ENCODE measurements at places on chromosomes 11 and 22. TPM values are rescaled to one million over a fixed set of nuclear protein-coding genes. Genes with fewer than 3 reads are reported as not detected.

DNA sequence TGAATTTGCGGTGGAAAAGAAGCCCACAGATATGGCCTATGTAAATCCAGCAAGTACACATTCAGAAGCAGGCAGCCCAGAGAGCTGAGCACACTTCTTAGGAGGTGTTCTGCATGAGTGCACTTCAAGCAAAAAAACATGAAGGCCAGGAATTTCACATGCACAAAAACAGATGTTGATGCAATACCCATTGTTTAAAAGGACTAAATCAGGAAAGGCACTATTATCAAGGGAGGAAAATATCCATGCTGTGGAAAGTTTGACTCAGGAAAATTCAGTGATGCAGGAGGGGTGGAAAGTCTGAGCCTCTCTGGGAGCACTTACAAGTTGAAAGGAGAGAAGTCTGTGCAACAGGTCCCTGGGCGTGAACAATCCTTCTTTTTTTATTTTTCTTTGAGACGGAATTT, 15.8 kb upstream of the CARS1 start:
- no peak for DNase-seq

- DNase-seq = peak; percentile 67
Observed at GRCh38 chr11:128525411-128526243, 61.7 kb downstream of the ETS1 start.

DNA sequence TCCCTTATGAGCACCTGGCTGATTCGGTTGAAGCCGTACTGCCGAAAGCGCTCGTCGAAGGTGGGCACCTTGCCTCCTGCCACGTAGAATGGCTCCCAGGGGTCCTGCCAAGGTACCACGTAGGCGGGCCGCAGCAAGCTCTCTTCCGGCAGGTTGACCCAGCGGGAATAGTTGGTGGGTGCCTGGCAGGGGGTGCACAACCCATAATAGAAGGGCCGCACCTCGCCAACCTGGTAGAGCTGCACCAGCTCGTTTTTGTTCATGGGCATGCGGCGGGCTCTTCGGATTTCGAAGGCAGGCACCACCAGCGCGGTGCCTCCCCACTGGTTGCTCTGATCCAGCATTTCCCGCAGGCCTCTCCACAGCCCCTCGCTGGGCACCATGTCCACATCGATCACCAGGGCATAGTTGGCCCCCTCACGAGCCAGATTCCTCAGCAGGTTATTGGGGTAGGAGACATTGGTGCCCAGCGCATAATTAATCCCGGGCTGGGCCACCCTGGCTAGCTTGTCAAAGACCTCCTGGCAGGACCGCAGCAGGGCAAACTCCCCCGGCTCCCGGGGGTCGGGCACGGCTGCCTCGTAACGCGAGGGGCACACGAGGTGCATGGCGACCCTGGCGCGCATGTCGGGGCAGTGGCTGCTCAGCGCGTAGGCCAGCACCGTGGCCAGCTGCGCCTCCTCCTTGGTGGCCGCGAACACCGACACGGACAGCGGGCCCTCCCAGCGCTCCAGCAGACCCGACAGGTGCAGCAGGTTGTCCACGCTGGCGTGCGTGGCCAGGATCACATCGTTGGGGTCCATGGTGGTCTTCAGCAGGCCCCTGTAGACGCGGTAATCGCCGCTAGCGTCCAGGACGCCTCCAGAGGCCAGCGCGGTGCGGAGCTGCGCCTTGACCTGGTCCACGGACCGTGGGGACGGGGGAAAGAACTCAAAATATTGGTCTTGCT, 679 bp downstream of the B4GAT1 start:
- no peak for DNase-seq

GRCh38 chr11:86148345-86148747, 79.5 kb upstream of the PICALM start:
- DNase-seq = no peak

DNA sequence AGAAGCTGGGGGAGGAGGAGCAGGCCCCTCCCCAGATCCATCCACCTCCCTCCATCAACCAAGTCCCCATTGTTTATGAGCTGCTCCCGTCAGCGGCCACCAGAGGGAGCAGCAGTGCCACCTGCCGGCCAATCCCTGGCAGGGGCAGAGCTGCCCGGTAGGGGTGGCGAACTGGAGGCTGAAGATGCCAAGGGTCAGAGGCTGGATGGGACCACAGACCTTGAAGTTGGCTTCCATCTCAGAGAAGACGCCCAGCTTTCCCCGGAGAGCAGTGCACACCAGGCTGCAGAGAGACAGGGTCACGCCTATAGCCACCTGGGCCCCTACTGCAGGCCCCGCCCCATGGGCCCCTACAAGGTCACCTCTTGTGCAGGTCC, 3.6 kb downstream of the FIBP start:
- DNase-seq = peak; percentile 86

- peak; percentile 10 for DNase-seq
Observed at GRCh38 chr11:104916442-104916841, 18.2 kb upstream of the CASP12 start.

DNA sequence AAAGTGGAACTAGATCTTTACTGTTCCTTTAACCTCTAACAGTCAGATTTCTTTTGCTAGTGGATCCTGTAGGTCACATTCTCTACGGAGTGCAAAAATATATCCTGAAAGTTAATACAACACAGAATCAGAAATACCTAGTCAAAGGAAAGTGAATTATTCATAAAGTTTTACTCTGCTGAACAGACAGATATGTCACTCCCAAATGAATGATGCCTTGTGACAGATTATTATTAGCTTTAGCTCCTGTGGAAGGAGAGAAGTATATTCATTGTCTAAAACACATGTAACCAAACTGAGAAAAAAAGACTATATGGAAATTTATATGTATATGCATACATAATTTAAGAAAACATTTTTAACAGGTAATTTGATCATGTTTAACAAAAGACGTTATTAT, 1497.2 kb upstream of the RAG2 start:
- DNase-seq = no peak

GRCh38 chr11:76296731-76297542, 84.0 kb downstream of the THAP12 start:
- no peak for DNase-seq

- no peak for DNase-seq
Observed at GRCh38 chr11:70715166-70715951, 317.0 kb downstream of the CTTN start.

DNA sequence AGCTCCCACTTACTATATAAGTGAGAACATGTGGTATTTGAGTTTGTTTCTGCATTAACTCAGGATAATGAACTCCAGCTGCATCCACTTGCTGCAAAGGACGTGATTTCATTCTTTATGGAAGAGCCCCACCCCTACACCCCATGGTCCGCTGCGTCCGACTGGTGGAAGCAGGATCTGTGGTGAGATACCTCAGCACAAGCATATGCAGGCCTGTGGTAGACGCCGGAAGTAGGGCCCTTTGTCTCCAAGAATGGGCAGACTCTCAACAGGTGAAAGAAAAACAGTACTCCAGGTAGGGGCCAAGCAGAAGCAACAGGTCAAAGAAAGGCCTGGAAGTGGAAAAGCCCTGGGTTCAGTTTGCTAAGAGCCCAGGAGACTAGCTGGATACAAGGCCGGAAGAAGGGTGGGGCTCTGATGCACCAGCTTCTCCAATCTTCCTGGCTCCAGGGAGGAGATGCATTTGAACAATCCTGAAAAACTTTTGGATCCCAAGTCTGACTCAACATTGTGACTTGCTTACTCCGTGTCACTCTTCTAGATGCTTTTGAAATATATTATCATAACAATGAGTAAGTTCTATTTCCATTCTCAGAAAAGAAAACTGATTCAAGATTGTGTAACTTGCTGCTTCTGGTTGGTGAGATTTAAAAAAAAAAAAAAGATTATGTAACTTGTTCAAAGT, 30.4 kb downstream of the NEAT1 start:
- DNase-seq = no peak

DNA sequence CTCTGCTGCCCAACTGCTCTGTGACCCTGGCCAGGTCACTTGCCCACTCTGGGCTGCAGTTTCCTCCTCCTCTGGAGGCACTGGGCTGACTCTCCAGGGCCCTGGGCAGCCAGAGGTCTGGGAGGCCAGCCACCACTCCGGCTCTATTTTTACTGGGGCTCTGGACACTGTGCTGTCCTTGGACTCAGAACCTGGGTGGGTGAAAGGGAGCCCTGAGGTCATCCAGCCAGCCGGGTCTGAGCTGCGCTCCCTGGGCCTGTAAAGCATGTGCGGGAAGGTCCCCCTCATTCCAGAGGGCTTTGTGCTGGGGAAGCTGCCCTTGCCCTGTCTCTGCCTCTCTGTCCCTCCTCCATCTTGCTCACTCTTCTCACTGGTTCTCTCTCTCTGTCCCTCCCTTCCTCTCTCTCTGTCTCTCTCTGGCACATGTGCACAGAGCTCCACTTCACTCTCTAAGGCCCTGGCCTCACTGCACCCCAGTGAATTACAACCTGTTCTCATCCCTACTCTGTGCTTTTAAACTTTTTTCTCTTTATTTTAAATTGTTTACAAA, 24.6 kb downstream of the MB start:
- no peak for DNase-seq

DNA sequence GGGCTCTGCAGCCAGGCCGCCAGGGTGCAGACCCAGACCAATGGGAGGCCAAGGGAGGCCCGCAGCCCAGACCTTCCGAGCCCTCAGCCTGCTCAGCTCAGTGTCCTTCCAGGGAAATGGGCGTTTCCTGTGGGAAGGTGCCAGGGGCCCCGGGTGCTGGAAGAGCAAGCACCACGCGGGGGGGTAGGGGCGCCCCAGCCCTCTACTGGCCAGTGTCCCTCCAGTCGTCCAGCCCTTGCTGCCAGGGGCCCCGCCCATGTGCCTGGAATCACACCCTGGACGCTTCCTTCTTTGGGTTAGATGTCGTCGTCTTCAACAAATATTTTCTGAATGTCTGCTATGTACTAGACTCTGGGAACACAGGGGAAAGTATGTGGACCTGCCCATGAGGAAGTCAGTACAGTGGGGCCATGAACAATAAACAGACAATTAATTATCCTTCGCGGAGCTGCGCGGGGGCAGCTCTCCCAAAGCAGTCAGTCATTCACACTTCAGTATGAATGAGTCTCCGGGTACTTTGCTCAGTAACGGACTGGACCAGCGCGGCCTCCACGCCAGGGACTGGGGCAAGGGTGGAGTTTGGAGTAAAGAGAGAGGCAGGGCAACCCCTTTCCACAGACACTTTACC, 60.2 kb downstream of the CDKN1C start:
- no peak for DNase-seq

DNA sequence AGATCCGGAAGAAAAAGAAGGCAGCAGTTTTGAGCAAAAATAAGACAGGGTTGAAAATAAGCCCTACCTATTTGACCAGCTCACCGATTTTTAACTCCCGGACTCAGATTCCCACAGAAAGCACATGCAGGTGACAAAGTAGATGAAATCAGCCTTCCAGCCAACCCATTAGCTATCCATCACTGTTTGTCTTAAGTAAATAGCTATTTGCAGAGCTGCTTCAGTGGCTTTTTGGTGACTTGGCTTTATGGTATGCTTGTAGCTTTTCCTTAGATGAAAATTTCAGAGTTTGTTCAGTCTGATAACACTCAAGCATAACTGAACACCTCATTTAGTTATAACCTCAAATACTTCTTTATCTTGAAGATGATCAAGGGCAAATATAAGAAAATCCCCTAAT, 192.6 kb downstream of the HIPK3 start:
- DNase-seq = no peak

DNA sequence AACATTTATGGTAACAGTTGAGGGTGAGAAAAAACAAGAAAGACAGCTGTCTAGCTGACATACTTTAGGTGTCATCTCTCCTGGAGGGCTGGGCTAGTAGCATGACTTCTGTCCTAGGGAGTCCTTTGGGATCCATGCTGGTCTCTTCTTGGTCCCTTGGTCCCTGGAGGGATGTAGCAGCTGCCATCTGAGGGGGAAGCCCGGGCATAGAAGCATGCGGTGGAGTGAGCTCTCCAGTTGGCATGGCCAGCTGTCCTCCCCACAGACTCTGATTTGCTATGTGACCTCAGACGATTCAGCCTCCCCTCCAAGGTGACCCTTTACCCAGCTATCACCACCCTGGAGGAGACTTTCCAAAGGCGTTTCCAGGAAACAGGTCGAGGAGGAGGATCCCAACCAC, 28.7 kb downstream of the POU2F3 start:
- DNase-seq = no peak

DNA sequence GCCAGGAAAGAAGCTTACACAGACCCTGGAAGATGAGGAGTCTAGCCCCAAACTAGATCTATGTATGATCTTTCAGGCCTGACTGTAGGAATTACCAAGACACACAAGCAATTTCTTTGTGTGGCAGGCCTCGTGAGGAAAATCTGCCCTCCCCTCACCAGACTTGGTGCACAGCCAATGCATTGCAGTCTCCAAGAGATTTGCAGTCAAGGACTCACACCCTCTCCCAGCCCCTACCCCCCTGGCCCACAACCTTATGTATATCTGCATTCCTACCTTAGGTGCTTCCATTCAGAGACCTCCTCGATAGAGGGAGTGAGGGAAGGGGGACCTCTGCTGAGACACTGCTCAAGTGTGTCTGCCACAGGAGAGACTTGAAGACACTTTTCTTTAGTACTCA, 9.8 kb downstream of the OR8B12 start:
- DNase-seq = no peak

- no peak for DNase-seq
Observed at GRCh38 chr22:48886604-48887393, 940.9 kb downstream of the BRD1 start.

DNA sequence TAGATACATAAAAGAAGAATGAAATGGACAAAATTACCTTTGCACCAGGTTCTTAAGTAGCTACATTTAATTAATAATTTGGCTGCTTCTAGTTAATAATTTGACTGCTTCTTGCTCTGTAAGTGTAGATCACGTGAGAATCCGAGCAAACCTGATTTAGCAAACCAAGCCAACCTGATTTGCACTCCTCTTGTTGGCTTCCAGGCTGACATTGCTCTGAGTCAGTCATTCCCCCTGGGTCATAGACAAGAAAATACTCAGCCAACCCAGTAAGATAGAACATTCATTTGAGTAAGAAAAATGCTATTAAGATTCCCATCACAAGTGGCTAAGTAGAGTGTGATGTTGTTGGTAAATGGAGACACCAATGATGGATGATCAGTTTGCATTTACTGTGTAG, 304.1 kb downstream of the C11orf87 start:
- DNase-seq = no peak

DNA sequence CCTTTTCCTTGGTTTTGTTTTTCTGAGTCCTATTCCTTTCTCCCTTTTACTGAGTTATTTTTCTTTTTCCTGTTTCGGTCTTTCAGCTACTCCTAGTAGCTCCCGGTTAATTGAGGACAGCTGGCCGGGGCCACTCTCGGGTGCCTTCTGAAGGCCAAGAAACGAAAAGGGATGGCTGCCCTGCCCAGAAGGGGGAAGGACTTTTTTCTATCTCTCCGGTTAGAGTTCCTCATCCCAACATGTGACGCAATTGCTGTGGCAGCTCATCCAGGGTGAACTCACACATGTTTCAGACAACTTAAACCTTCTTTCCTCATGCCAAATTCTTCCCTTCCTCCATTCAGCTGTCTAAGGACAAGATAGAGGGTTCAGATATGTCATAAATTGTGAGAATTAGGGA, 83.6 kb downstream of the PIWIL4 start:
- DNase-seq = no peak

- DNase-seq = peak; percentile 42
Observed at GRCh38 chr11:78646564-78647185, 72.0 kb upstream of the NARS2 start.

The PRR5L gene
- 1.2 TPM for total RNA-seq

The H19 gene
- not detected for total RNA-seq

The GAL gene
- not detected for total RNA-seq

The VWA5A gene
- total RNA-seq = 7.9 TPM

The GSTT4 gene
- not detected for total RNA-seq

All from naive thymus-derived CD8-positive, alpha-beta T cell (primary cell).